ENCODE measurements at places on chromosomes 12 and 14. TPM values are rescaled to one million over a fixed set of nuclear protein-coding genes. Genes with fewer than 3 reads are reported as not detected.
A peak's percentile ranks its signal among the peaks of the same experiment; 100 is the strongest.

DNA sequence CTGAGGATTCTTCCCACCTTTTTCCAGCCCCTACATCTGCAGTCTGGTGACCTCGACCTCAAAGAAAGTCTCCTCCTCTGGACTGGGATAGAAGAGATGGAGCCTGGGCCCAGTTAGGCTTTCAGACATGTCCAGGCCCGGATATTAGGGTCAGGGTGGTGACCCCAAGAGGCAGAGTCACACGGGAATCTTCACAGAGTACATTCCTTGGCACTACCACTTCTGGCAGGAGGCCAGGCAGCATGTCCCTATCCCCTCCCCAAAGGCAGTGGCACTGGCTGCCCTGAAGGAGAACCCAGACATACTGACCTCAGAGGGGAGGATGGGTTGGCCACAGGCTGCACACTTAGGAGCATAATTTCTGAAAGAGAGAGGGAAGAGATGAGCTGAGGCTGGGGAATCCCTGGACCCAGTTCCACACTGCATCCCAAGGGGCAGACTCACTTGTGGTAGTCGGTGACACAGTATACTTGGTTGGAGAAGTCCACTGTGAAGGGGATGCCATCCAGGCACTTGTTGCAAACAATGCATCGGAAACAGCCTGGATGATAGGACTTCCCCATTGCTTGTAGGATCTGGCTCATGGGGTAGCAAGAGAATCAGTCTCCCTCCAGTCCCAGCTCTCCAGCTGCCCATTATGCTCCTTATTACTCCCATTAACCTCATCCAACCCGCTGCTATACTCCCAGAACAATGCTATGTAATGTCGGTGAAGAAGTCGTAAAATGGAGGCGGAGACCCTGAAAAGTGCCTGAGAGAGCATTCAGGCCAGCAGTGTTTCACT lies 7.6 kb downstream of the AJUBA start:
- no peak overlapping the region for H3K4me3 ChIP-seq
- DNase-seq = no peak
- H3K36me3 ChIP-seq = no peaks in the 10 kb centered on the region
- peaks cover 21% of the 10 kb centered on the region for H3K4me1 ChIP-seq
- no peak overlapping the region for H3K27ac ChIP-seq

- no peak overlapping the region for H3K4me3 ChIP-seq
- no peak overlapping the region for H3K27ac ChIP-seq
- H3K27me3 ChIP-seq = no peaks in the 10 kb centered on the region
- no peaks in the 10 kb centered on the region for H3K4me1 ChIP-seq
- no peak for DNase-seq
These were observed 20.4 kb upstream of the RNF212B start for GRCh38 chr14:23217032-23218020.

GRCh38 chr14:91946622-91947474 lies 646 bp downstream of the FBLN5 start:
- H3K4me3 ChIP-seq = peak overlapping the region; percentile 40
- H3K27me3 ChIP-seq = peaks cover 9% of the 10 kb centered on the region
- no peak for DNase-seq
- H3K4me1 ChIP-seq = no peaks in the 10 kb centered on the region

GRCh38 chr12:80966001-80966400 lies 28.3 kb upstream of the LIN7A start:
- H3K4me1 ChIP-seq = no peaks in the 10 kb centered on the region
- H3K4me3 ChIP-seq = no peak overlapping the region
- no peaks in the 10 kb centered on the region for H3K36me3 ChIP-seq
- no peak overlapping the region for H3K27ac ChIP-seq

DNA sequence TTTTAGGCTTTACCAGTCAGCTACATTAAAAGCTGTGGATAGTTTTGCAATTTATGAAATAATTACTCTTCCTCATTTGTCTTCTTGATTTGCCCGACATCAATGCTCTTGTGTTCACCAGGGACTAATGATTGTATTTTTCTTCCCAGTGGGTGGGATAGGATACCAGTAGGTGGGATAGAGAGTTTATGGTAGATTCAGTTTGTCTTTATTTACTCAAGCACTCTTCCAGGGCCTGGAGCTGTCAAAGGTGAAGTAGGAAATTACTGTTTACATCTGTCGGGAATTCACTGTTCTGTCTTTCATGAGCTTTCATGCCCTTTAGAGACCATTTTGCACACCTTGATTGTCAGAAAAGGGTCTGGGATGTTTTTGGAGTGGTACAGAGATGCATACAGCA lies 36.6 kb downstream of the ETV6 start:
- no peak for DNase-seq
- H3K27ac ChIP-seq = peak overlapping the region; percentile 14
- H3K27me3 ChIP-seq = no peaks in the 10 kb centered on the region
- peaks cover 14% of the 10 kb centered on the region for H3K4me1 ChIP-seq

GRCh38 chr14:79016828-79017505 lies 846.8 kb downstream of the NRXN3 start:
- no peaks in the 10 kb centered on the region for H3K27me3 ChIP-seq
- no peak overlapping the region for H3K27ac ChIP-seq
- no peaks in the 10 kb centered on the region for H3K36me3 ChIP-seq
- no peaks in the 10 kb centered on the region for H3K4me1 ChIP-seq
- no peak for DNase-seq
- no peak overlapping the region for H3K4me3 ChIP-seq

GRCh38 chr12:28963554-28963953 lies 185.5 kb upstream of the FAR2 start:
- no peaks in the 10 kb centered on the region for H3K27me3 ChIP-seq
- no peak for DNase-seq
- H3K36me3 ChIP-seq = no peaks in the 10 kb centered on the region
- H3K4me3 ChIP-seq = no peak overlapping the region
- no peak overlapping the region for H3K27ac ChIP-seq

DNA sequence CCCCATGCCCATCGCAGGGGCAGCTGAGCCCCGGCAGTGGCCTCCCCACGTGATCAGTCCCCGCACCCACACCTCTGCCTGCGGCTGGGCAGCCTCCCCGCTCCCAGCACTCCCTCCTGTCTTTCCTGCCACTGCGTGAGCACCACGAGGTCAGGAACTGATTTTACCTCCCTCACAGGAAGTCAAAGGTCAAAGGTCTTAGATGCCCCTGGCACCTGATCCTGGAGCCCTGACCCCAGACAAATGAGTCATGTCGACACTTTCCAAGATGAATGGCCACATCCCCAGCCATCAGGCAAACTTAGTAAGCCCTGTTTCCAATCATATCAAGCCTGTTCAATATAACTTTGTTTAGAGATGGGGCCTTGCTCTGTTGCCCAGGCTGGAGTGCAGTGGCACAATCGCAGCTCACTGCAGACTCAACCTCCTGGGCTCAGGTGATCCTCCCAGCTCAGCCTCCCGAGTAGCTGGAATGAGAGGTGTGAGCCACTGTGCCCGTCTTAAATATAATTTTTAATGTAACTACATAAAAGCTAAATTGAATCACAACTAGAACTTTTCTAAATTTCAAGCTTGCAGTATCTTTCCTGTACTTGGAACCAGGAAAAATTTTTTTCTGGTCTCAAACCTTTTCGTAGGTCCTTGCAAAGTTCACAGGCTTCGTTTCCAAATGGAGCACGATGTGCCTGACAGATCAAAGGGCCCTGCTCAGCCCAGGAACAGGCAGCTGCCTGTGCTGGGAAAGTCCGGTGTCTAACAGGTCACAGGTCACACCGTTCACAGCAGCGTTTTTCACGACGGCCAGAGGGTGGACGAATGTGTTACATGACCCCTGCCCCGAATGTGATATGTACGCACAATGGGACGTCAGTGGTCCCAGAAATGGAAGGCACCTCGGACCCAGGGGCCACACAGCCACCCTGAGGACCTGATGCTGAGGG lies 1.9 kb downstream of the LRCOL1 start:
- H3K4me3 ChIP-seq = no peak overlapping the region
- H3K27ac ChIP-seq = no peak overlapping the region
- no peak for DNase-seq
- H3K36me3 ChIP-seq = no peaks in the 10 kb centered on the region
- H3K4me1 ChIP-seq = peaks cover under 1% of the 10 kb centered on the region

The LMNTD1 gene
- not detected for total RNA-seq

The GPRC5D gene
- total RNA-seq = 0.27 TPM

The STXBP6 gene
- total RNA-seq = 23.7 TPM
